ENCODE measurements at places on chromosomes 16 and 17.
A peak's percentile ranks its signal among the peaks of the same experiment; 100 is the strongest.

GRCh38 chr16:84369105-84369504, 767 bp downstream of the ATP2C2 start:
- DNase-seq = no peak

DNA sequence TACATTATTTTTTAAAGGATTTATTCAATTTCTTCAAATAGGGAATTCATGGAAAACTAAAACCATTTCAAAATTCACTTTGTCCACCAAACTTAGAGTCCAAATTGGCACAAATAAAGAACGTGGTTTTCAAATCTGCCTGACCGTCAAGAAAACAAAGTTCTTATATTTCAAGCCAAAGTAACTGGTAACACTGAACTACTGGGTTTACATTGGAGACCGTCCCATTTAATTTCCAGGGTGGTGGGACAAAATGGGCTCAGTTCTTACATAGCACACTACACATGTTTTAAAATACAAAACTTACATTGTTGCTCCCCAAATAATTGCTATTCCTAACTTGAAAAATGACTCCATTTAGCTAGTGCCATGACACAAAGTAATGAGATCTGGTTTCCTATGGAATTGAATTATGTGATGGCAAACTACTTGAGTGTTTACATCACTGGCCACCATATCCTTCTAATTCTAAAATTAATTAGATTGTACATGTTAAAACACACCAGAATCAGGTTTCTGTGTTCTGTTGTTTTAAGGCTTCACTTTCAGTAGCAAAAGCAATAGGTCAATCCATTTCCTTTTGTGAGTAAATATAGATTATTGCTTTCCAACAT, 6.5 kb downstream of the PSME3IP1 start:
- no peak for DNase-seq

DNA sequence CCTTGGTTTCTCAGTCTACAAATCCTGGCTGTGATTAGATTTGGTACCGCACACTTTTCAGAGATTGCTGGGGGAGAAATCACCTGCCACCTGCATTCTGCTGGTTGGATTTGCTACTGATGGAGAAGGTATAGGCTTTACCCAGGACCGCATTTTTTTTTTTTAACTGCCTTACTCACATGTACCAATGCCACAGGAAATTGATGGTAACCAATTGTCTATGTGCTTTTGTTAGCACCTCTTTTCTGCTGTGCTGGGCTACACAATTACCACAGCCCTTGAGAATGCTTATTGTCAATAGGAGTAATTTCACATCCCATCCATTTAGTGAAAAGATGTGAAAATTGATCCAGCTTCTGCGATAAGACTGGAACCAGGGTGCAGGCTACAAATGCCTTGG, 74.4 kb upstream of the TANC2 start:
- DNase-seq = no peak

DNA sequence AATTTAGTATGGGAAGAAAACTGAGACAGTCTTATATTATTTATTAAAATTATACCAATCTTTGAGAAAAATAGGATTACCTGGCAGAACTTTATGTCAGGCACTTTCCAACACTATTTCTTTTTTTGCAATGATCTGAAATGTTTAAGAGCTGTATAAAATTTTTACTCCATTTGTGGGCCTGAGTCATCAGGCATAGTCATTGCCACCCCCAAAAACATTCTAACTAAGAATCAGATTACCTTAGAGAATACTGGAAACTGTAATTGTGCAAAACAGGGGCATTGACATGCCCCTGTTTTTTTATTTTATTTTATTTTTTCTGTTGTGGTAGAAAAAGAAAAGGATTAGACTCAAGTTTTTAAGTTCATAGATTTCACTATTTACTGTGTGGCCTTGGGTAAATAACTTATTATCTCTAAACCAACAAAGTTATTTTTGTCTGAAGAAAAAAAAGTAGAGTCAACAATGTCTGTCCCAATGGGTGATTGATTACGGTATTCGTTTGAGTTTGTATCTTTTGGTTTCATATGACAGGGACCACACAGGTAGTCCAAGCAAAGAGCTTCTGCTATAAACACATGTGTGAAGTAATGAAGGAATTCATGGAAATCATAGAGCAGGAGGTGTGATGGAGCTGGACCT, 24.6 kb downstream of the VAT1L start:
- no peak for DNase-seq

DNA sequence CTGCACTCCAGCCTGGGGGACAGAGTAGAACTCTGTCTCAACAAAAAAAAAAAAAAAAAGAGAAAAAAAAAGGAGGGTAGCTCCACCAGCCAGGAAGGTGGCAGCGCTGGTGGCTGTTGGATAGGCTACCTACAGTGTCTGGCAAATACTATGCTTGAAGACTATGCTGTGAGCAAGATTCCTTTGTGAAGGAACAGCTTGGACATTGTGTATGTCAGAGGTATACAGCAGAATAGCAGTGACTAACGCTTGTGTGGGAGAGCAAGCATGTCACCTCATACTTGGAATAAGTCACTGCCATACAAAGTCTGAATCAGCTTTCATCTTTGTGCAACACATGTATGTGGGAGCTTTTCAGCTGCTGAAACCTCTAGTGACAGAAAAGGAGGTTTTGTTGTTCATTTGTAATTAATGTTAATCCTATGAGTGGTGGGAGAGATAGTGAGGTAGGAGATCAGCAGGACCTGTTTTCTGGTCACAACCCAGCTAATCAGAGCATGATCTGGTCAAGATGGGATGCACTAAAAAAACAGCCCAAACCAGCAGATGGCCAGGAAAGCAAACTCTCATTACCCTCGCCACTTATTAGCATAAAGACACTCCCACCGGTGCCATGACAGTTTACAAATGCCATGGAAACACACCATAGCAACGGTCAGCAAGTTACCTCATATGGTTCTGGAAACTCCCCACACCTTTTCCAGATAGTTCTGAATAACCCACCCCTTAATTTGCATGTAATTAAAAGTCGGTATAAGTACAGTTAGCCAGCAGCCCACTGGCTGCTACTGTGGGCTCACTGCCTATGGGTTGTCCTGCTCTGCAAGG, 6.8 kb upstream of the ITGAD start:
- DNase-seq = no peak

GRCh38 chr17:44887971-44888954, 11.0 kb downstream of the EFTUD2 start:
- peak; percentile 51 for DNase-seq

GRCh38 chr17:54947396-54947795, 21.1 kb downstream of the COX11 start:
- DNase-seq = peak; percentile 47

DNA sequence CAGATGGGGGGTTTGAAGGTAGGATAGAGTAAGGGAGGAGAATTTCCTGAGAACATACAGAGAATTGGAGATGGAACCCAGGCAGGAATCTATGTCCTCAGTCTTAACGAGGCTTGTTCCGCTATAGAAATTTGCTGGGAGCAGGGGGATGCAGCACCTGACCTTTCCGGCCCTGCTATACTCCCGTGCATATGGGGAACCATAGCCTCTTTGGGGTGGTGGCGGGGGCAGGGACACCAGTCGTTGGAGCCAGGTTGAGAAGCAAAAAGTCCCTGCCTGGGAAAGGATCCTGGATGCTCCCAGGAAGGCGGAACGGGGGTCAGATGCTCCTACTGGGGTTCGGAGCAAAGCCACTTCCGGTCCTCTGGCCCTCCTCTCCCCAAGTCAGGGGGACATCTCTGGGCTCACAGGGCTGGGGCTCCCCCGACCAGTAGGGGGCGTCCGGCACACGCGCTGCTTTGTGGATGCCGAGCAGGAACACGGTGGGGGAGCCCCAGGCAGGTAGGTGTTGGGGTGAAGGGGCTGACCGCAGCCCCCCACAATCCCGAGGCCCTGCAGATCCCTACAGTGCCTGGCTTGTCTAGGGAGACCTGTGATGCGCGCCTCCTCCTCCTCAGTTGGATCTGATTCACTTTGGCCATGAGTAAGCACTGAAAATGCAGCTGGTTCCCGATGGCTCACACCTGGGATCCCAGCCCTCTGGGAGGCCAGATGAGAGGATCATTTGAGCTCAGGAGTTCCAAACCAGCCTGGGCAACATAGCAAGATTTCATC, 15.5 kb upstream of the TFAP4 start:
- DNase-seq = peak; percentile 71

DNA sequence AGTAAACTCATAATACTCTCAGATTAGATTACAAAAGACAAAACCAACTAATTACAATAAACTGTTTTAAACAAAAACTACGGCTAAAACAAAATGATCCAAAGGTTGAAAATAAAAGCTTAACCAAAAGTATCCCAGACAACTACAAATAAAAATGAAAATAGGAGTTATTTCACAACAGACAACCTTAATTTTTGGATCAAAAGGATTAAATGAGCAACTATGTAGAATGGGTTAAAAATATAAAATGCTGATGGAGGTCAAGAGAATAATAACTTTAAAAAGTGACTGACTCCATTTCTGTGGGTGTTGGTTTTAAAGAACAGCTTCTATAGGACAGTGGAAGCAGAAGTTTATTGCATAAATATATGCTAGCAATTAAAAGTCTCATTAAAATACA, 28.6 kb downstream of the METTL16 start:
- no peak for DNase-seq

- no peak for DNase-seq
Observed at GRCh38 chr17:10099051-10099571, 99.3 kb downstream of the GAS7 start.

DNA sequence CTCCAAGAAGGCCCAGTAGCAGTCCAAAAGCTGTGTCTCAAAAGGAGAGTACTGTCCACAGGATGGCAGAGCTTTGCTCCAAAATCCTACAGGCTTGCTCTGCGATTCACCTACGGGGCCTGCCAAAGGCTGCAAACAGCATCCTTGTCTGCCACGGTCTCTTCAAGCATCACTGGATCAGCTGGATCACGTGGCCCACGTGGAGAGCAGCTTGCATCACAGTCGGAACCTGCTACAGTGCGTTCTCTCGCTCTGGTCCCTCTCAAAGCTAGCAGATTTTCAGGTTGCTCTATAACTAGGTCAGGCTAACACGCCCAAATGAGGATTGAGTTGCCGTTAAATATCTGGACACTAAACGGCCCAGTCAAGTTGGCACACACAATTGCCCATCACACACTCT, 8.4 kb upstream of the TIMM22 start:
- no peak for DNase-seq

- DNase-seq = peak; percentile 77
Observed at GRCh38 chr17:57645950-57646665, 99.0 kb downstream of the CCDC182 start.

GRCh38 chr16:11034481-11034931, 90.1 kb downstream of the CLEC16A start:
- DNase-seq = no peak

DNA sequence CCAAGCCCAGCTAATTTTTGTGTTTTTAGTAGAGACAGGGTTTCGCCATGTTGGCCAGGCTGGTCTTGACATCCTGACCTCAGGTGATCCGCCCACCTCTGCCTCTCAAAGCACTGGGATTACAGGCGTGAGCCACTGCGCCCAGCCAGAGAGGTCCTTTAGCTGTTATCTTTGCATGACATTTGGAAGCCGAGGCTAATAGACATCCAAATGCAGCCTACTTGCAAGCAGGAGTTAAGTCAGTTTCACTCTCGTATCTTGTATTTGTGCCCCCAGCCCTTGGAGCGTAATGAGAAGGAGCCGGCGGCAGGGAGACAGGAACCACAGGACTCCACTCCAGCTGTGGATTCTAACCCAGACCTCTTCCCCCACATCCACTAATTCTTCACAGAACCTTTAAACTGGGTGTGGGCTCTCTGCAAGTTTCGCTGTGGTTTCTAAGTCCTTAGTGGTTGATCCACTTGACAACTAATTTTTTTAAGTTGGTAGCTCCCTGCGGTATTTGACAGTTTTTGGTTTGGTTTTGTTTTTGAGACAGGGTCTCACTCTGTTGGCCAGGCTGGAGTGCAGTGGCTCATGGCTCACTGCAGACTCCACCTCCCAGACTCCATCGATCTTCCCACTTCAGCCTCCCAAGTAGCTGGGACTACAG, 3.1 kb upstream of the CYTH1 start:
- no peak for DNase-seq

GRCh38 chr16:77589071-77589765, 133.1 kb upstream of the NUDT7 start:
- DNase-seq = no peak

GRCh38 chr17:38751144-38751807, 1.3 kb upstream of the PSMB3 start:
- no peak for DNase-seq

GRCh38 chr17:57649731-57650484, 95.2 kb downstream of the CCDC182 start:
- DNase-seq = no peak

GRCh38 chr16:54808890-54809289, 121.8 kb upstream of the IRX5 start:
- no peak for DNase-seq

DNA sequence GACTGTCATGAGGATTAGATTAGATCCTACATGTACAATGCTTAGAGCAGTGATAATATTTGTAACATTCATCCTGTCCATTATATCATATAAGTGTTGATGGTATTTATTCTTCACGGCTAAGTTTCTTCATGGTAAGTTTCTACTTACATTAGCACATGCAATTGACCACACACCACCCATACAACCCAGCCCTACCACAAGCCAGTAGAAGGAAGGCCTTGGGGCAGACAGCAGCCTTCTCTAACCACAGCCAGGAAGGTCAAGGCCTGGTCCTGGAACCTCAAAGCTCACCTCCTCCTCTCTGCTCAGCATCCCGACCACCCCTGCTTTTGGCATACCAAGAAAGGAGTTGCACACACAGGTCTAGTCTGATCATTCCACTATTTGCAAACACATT, 245.2 kb upstream of the SDK2 start:
- no peak for DNase-seq

DNA sequence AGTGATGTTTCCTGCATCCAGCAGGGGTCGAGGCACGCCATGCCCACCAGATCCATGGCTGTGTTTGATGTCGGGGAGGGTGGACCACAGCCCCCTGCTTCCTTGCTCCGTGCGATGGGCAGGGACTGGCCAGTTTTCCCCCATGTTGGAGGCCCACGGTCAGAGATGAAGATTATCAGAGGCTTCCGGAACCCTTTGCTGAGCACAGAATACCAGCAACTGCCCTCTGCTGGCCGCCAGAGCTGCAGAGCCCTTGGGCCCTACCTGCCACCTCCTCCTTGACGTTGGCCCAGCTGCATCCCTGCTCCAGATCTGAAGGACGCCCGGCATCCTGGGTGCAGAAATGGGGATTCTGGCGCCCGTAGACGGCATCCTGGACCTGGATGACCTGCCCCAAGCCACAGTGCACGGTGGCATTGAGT, 23.7 kb upstream of the BCO1 start:
- DNase-seq = no peak

- DNase-seq = no peak
Observed at GRCh38 chr17:41048441-41048840, 1.3 kb upstream of the KRTAP2-1 start.

GRCh38 chr16:85301231-85301630, 189.0 kb upstream of the CIBAR2 start:
- no peak for DNase-seq

- DNase-seq = no peak
Observed at GRCh38 chr16:58495521-58496331, 4.2 kb upstream of the NDRG4 start.

DNA sequence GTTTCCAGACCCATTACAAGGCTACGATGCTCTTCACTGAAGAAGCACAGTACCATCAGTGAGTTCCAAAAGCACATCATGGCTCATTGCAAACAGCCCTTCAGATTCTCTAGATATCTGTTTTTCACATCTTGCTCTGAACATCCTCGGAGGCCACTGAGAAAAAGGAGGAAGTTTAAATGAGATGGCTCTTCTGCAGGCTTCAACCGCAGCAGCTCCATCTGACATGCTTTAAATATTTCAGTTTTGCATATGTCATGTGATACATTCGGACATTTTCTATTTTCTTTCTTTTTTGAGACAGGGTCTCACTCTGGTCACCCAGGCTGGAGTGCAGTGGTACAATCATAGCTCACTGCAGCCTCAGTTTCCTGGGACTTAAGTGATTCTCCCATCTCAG, 396.8 kb downstream of the NPIPA8 start:
- no peak for DNase-seq
